ENCODE measurements at places on chromosomes 13 and 19.

DNA sequence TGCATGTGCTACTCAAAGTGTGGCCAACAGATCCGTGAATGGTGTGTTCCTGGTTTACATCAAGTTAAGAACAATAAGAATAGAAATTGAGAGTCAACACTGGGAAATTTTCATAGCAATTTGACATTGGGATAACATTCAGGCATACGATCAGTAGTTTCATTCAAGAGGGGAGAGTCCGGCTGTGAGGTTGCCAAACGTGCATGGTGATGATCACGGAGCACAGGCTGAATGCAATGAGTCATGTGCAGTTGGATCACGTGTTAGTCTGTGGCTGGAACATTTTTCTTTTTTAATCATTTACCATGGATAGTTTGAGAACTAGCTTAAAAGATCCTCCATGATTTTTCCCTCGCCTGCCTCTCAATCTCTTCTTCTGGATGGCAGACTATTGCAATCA, 2.5 kb upstream of the DCT start:
- DNase-seq: no peak

- no peak for DNase-seq
Observed at GRCh38 chr13:51230477-51231105, 8.4 kb downstream of the FAM124A start.

GRCh38 chr13:106591299-106591698, 23.4 kb upstream of the ARGLU1 start:
- DNase-seq: no peak

DNA sequence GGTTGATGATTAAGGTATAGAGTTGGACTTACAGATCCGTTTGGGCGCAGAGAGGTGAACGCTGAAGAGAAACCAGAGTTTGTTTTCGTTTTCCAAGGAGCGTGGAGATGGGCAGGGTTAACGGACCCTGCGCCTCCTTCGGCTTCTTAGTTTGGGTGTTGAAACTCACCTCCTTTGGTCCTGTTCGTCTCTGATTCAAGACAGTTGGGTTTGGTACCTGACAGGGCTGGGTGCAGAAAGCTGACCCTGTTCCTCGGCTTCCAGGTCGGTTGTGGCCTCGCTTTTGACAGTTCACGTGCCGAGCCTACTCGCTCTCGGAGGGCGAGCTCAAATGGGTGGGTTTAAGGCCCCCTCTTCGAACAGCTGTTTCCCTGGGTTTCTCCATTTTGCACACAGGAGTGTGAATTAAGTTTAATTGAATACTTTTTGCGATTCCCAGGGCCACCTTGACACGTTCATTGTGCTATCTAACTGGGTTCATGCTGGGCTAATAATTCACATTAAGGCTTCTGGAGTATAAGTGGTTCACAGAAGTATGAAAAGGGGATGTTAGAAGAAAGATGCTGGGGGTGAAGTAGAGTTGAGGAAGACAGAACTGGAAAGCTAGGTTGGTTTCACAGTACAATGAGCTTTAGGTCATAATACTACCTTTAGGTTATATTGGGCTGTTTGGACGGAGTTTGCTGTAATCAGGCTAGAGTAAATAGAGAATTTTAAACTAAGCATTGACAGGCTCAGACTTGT, 638 bp downstream of the USPL1 start:
- no peak for DNase-seq

GRCh38 chr13:25890671-25891212, 161.1 kb downstream of the SHISA2 start:
- DNase-seq: no peak

GRCh38 chr13:21677075-21677623, 6.3 kb downstream of the FGF9 start:
- no peak for DNase-seq

- DNase-seq: peak; percentile 10
Observed at GRCh38 chr19:41175801-41176777, 16.9 kb upstream of the CYP2S1 start.

DNA sequence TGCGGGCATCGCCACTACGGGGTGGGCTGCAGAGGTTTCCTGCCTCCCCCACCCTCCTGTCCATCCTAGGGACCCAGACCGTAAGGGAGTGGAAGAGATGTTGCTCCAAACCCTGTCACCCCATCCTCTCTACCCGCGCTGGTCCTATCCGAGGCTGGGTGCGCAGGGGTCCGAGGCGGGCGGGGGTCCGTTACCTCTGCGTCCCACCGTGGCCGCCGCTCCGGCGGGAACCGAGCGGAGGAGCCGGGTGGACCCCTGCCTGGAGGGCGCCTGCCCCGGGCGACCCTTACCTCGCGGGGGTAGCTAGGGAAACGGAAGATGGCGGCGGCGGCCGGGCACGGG, at the start of gene DGKH:
DGKH (plus strand) TSS at position 307 of the 342 bp plus-strand sequence. CDS start 126 bp downstream, outside the sequence.
- DNase-seq: no peak

GRCh38 chr19:18113827-18114226, 16.2 kb downstream of the MAST3 start:
- DNase-seq: no peak

DNA sequence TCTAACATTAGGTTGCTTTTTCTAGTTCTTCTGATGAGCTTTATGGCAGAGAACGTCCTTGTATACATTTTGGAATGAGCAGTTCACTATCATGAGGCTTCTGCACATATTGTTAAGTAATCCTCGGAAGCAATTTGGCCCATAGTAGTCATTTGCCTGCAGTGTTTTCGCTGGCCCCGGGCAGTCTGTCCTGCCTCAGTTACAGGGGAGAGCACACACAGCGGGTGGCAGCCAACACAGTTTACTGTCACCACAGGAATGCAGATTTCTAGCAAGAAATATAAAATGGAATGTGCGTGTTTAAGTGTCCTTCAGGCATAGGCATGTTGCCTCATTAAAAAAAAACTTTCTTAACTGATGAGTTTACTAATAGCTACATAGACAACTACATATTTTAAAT, 71.5 kb upstream of the GJB6 start:
- no peak for DNase-seq

DNA sequence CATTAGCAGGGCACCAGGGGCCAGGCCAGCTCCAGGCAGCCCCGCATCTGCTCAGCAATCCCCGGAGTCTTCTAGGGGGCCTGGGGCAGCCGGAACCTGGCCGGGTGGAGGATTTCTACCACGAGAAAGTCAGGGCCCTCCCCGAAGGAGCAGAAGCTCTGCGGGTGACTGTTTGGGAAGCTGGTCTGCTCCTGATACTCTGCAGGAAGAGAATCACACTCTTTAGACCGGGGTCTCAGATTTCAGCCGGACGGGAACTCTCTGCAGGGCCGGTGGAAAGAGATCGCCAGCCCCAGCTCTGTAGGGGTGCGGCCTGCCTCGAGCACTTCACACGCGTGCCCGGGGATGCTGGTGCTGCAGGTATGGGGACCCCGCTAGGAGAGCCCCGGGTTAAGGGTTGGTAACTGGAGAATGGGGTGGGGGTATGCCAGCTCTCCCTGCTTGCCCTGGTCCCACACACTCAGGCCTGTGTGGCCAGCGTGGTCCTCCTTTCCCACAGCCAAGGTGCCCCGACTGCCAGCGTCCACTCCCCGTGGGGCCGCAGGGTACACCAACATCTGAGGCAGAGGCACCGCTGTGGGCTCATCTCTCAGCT, 20.1 kb downstream of the RASA3 start:
- DNase-seq: no peak

GRCh38 chr13:109783447-109783814, 3.0 kb downstream of the IRS2 start:
- no peak for DNase-seq

Measured in ascending aorta (tissue), 2 donors.